Activated T-helper 1 cell treated with Interleukin-2 at 50 U/mL for 16 hours (primary cell): ENCODE measurements at places on chromosomes 2 and 18.

DNA sequence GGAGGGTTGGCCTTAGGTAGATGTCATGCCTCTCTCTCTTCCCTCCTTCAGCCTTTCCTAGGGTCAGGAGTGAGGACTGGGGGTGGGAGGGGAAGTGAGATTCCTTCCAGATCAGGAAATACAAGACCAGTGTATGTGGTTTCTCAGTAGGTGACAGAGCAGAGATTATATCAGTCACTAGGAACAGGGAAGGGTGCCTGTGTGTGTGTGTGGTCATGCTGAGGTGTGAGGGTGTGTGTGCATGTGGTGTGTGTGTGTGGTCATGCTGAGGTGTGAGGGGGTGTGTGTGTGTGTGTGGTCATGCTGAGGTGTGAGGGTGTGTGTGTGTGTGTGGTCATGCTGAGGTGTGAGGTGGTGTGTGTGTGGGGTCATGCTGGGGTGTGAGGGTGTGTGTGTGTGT, 259.8 kb downstream of the LOXHD1 start:
- DNase-seq: no peak

DNA sequence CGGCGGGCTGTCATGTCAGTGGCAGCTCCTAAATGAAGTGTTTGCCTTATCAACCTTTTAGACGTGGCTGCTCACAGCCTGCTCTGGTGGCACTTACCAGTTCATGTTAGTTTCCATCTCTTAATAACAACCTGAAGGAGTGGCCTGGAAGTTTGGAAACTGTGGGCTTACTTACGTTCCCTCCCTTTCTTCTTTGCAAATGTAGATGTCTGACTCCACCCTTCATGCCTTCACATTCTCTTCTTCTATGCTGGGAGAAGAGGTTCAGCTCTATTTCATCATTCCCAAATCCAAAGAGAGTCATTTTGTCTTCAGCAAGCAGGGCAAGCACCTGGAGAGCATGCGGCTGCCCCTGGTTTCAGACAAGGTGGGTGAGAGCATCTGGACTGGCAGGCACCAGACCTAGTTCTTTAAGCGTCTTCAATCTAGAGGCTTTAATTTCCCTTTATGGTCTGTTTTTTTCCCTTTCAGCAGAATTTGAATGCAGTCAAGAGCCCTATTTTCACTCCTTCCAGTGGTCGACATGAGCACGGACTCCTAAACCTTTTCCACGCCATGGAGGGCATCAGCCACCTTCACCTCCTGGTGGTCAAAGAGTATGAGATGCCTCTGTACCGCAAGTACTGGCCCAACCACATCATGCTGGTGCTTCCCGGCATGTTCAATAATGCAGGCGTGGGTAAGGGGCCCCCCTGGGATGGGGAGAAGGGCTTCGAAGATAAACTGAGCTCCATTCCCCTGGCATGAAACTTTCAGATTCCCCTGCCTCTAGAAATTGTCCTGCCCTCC, 92.4 kb downstream of the ESCO1 start:
- DNase-seq: no peak

- no peak for DNase-seq
These were observed 6.2 kb upstream of the PER2 start for GRCh38 chr2:238294393-238295143.

DNA sequence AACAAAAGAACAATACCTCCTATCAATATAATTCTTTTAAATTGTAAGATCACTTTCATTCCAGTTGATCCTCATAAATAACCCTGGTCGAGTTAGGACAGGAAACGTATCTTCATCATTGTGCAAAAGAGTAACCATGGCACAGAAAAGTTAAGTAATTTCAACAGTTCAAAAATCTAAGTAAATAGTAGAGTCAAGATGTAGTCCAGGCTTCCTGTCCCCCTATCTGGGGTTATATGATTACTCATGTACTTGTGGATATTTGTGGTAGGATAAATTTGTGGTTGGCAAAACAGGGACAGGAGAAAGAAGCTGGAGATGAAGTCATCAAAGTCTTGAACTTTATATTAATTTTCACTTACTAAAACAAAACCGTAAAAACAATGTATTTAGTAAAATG, 772.6 kb downstream of the TSN start:
- no peak for DNase-seq

- DNase-seq: no peak
These were observed 197.0 kb upstream of the MEIS1 start for GRCh38 chr2:66237803-66238379.

DNA sequence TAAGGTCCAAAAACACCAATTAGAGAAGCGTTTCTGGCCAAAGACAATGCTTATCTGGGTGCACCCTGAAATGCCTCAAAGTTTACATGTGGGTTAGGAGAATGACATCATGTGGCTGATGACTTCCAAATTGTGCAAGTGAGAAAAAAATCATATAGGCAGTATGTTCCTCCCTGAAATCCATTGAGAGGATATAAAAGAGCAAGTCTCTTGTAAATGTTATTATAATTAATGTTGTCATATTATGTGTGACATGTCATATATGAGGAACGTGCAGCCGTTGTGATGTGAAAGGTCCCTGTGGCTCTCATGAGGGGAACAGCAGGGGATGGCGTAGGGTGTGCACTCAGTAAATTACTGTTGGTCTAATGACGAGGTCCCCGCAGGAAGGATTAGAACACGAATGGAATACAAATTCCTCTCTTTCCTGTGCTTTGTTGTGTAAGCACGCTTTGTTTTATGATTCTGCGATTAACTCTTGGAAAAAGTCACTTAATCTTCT, 290.8 kb downstream of the PRKCE start:
- no peak for DNase-seq

DNA sequence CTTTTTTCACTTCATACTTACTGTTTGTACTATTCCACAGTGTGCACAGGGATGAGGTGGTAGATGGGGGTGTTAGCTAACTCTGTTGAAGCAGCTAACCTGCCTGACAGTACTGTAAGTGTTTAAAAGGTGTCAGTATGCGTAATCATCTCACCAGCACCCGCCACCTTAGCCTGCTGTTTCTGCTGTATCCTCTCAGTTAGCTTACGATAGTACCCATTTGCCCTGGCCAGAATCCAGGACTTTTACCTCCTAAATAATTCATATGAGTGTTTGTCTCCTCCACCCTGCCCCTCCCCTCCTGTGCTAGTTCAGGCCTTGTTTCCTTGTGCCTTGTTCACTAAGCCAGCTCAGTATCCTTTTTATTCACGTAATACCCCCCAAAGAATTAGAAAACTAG, 34.2 kb downstream of the TRAPPC12 start:
- DNase-seq: no peak

DNA sequence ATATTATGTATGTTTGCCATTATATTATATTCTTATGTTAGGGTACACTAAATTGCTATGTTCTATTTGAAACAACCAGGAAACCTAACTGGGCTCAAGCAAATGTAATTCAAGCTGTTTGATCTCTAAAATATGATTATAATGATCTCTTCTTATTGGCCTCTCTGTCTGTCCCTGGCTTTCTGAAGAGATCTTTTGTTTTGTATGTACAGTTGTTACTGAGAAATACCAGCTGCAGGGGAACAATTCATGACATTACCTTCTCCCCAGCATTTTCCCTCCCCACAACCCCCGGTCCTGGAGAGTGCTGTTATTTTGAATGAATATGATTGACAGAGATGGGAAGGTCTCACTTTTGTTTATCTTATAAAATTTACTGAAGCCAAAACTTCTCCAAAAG, 54.8 kb upstream of the CD28 start:
- DNase-seq: no peak

GRCh38 chr2:233477548-233478433, 88.8 kb downstream of the USP40 start:
- no peak for DNase-seq

DNA sequence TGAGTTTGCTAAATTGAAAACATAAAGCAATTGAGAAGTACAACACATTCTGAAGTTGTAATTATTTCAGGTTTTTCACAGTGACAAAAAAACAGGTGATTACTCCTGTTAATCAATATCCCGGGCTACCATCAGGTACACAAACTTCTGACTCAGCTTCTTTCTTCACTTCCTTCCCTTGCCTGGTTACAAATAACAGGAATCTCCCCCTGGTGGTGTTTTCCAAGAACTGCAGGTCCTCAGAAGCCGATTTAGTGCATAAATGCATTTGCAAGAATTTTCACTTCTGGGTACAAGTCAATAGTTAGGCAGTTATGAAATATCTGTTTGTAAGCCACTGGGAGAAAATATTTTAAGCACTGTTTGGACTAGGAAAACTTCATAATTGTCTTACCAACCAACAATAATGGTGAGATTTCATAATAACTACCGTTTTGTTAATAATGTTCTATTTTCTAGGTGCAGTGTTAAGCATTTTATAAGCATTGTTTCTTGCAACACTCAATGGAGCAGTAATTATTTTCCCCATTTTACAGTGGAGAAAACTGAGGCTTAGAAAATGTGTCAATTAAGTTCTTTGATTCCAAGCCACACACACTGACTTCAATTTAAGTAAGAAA, 12.4 kb upstream of the GMCL1 start:
- DNase-seq: peak; percentile 34

DNA sequence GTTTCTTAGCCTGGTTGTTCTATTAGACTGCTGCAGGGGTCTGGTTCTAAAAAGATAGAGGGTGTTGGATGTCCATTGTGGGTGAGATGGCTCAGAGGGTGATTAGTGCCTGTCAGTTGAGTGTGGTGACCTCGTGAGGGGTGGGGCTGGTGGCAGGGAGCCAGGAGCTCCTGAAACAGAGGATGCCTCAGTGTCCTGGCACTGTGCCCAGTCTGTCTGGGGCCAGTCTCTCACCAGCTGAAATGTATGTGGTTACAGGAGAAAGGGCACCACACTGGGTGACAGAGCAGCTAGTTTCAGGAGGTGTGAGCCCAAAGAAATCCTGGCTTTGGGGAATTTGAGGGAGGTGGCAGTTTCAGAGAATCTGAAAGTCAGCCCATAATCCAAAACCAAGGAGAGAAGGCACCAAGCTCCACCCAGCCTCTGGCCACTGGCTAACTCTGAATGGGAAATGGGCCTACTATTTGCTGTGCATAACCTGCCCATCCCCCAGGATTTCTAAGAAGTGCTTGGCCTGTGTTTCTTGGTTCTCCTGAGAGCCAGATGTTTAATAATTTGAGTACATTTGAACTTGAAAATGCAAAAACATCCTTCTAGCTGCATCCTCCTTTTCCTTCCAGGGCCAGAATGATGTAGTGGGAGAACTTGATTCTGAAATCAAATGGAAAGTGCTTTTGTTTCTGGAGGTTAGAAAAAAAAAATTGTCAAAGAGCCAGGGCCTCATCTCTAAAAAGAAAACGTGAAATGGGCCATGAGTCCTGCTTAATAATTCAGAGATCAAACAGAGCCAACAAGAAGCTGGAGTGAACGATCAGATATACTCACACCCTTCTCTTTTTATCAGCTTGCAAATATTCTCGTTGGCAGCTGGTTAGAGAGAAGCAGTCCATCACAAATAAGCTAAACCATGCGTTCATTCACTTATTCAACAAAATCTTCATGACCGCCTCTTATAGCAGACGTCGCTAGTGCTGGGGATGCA, 92.3 kb downstream of the B3GNT2 start:
- peak; percentile 37 for DNase-seq

DNA sequence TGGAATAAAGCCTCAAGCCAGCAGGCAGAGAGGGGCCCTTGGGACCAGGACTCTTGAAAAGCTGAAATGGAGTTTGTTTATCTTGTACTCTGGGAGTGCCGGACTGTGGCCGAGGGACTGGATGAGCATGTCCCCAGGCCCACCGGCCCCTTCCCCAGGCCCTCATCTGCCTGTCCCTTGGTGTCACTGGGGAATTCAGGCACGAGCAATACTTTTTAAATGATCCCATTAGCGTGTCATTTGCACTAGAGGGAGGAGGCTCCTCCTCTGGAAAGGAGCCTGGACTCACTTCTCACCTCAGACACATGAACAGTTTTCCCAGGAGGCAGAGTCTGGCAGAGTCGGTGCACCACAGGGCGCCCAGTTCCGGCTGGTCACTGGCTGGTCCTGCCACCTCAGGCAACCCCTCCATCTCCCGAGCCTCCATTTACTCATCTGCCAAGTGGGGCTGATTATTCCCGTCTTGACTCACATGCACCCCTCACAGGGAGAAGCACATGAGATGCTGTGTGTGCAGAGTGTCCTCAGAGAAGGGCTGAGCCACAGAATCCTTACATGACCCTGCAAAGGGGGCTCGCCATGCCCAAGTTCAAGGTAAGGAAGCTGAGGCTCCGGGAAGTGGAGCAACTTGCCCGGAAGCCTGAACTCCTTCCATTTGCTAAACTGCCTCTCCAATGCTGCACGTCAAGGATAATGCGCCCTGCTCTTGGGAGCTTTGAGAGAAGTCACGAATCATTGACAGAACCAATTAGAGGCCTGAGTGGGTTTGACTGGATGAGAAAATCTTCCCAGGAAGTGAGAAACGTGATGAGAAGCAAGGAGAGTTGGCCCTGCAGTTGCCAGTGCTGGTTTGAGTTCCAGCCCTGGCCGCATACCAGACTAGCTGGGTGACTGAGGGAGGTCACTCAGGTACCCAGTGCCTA, 26.7 kb downstream of the CIB4 start:
- DNase-seq: no peak

- no peak for DNase-seq
These were observed 44.0 kb downstream of the COLEC12 start for GRCh38 chr18:456361-457139.
